ENCODE measurements at places on chromosomes 3 and 15.

GRCh38 chr3:43963208-43963607 lies 272.5 kb downstream of the ABHD5 start:
- no peak for DNase-seq

GRCh38 chr3:134904241-134904771 lies 109.2 kb downstream of the EPHB1 start:
- DNase-seq = no peak

DNA sequence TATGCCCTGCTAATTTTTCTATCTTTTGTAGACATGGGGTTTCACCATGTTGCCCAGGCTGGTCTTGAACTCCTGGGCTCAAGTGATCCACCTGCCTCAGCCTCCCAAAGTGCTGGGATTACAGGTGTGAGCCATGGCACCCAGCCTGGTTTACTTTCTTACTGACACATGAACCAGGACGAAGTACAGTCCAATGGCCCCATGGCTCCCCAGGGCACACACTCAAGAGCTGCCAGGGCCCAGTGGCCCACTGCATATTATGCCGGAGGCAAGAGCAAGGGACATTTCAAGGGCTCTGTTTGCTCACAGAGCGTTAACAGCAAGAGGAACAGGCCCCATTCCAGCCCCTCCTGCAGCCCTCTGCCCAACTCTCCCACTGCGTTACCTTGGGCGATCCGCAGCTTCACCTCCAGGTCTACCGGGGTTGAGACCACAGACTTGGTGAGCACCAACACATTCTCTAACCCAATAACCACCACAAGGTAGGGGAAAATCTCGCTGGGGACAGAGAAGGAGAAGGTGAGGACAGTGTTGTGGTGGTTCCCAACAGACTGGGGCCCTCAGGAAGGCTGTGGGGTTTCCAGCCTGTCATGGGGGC lies 42.8 kb downstream of the PTPN23 start:
- DNase-seq = no peak

- no peak for DNase-seq
Measured at GRCh38 chr3:128112357-128112968, 11.1 kb downstream of the RUVBL1 start.

GRCh38 chr15:55586808-55587207 lies 1.3 kb downstream of the PYGO1 start:
- no peak for DNase-seq

DNA sequence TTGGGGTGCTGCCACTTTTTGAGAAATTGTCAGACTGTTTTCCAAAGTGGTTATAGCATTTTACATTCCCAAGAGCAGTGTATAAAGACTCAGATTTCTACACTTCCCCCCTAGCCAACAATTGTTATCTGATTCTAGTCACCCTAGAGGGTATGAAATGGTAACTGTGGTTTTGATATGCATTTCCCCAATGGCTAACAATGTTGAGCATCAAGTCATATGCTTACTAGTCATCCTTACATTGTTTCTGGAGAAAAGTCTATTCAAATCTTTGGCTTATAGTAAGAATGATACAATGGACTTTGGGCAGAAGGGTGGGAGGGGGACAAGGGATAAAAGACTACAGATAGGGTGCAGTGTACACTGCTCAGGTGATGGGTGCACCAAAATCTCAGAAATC lies 73.3 kb downstream of the CSNK1G1 start:
- no peak for DNase-seq

- DNase-seq = no peak
Measured at GRCh38 chr15:47398594-47398993, 318.7 kb upstream of the SEMA6D start.

- DNase-seq = no peak
Measured at GRCh38 chr3:39347586-39347876, 18.0 kb downstream of the CCR8 start.

DNA sequence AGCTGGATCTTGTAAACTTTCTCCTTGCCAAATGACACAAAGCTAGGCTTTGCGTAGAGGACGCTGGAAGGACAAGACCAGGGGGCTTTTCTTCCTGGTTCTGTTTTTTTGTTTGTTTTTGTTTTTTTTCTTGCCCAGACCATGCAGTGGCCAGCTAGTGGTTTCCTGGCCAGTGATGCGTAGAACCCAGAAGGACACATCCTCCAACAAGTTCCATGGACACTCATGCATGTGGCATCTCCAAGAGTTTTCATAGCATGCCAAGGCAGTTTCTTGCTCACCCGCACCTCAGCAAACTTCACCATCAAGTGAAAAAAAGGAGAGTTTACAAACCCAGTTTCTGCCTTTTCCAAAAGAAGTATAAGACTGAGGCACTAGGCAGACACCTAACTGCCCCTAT lies 46.1 kb upstream of the TMCO5A start:
- no peak for DNase-seq

GRCh38 chr3:36991923-36992805 lies 767 bp downstream of the EPM2AIP1 start:
- peak; percentile 8 for DNase-seq

GRCh38 chr3:33057320-33058298 lies 39.3 kb downstream of the GLB1 start:
- no peak for DNase-seq

GRCh38 chr3:12817343-12817710 lies 20.8 kb downstream of the CAND2 start:
- DNase-seq = no peak

DNA sequence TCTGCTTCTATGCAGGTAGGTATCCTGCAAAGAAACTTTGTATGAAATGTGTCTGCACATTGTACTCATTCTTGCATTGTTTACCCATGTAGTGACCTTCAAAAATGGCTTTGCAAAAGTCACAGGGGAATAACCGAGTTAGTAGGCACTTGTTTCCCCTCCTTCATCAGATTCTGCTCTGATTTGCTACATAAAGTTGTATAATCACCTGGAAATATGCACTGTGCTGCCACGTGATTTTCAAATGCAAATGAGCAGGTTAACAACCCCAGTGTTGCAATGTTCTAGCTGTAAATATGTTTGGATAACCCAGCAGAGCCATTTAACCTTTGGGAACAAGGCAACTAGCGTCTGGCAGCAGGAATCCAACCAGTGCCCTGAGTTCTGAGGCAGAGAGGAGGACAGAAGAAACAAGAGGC lies at the start of gene KNG1:
TSS of gene KNG1 (plus strand) at position 321 of the 419 bp plus-strand sequence. CDS start 184 bp downstream, outside the sequence.
- no peak for DNase-seq

GRCh38 chr15:65042776-65043327 lies 2.3 kb upstream of the SLC51B start:
- DNase-seq = no peak

- DNase-seq = no peak
Measured at GRCh38 chr3:151305775-151306151, 10.9 kb downstream of the GPR87 start.

DNA sequence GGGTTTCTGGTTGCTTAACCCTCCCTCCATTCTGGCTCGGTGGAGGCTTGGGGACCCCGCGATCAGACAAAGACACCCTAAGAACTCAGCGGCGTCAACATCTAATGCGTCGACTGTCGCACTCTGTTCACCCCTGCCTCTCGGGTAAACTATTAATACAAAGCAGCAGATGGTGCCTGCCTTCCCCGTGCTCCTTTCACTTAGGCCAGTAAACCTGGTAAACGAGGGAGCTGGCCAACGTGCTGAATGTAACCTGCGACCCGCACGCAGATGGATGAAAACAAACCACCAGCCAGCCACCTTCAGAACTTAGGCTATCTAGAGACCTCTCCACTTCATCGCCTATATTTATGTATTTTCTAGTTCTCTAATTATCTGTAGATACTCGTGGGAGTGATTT lies 848 bp upstream of the CADPS start:
- DNase-seq = peak; percentile 80

- DNase-seq = no peak
Measured at GRCh38 chr3:108225221-108225620, 3.0 kb upstream of the IFT57 start.

GRCh38 chr15:74788683-74789151 lies 6.8 kb downstream of the CSK start:
- DNase-seq = peak; percentile 81

DNA sequence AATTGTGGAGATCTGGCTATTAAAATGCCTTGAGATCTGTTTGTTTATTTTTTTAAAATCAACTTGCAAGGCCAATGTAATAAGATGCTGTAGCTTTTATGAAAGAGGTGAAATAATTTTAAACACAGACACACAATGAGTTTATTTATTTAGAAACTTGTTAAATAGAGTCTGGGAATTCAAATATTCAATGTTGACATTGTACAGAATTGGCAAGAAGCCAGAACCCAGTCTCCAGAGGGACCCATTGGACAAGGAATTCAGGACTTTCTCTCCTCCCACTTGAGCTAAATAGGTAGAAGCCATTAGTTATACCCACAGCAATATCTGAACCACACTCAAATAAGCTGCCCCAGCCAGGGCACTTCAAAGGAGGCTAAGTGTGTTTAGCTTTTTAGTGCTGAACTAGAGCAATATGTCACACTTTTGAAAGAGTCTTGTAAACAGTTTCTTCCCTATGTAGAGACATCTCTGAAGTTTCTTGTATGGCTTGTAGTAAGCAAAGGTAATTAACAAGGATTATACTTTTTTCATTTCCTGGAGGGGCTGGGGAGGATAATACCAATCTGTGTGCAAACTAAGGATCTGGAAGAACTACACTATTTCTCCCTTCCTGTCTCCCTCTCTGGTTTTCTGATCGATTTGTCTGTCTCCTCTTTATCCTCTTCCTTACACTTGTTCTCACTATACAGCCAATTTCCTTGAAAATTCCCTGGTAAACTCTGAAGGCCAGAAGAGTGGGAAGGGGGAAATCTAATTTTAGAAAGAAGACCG lies 6.0 kb downstream of the MECOM start:
- DNase-seq = no peak

- no peak for DNase-seq
Measured at GRCh38 chr3:22959593-22959992, 243.5 kb upstream of the UBE2E2 start.

GRCh38 chr15:44231842-44232241 lies 36.8 kb upstream of the FRMD5 start:
- no peak for DNase-seq

GRCh38 chr3:15491143-15491542 lies 30.4 kb downstream of the COLQ start:
- no peak for DNase-seq

DNA sequence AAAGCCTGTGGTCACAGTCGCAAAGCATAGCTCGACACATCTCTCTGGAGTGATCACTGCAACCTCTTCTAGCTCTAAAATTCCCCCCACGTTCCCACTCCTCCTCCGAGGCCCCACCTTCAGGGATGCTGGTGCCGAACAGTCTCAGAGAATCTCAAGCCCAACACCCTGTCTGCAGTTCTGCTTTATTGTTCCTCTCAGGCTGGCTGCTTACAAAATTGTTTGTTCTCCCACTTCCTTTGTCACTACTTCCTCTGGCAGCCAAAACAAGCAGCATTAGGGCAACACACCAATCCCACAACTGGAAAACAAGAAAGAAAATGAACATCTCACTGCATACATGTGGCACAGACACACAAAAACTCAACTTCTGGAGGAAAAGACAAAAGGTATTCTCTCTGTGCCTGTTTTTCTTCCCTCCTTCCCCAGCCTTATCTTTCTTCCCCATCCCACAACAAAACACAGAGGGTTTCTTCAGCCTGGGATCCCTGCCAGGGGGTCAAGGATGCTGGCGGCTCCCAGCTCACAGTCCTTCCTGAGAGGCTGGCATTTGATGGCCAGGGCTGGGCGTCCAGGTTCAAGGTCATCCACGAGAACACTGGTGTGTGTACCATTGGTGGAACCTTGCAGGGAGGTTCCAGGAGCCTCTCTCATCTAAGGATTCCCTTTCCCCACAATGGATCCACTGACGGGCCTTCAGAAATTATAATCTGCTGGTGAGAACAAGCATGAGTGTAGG lies 108.4 kb downstream of the TMCO5A start:
- DNase-seq = no peak

- no peak for DNase-seq
Measured at GRCh38 chr15:96312641-96313335, 17.7 kb upstream of the NR2F2 start.

DNA sequence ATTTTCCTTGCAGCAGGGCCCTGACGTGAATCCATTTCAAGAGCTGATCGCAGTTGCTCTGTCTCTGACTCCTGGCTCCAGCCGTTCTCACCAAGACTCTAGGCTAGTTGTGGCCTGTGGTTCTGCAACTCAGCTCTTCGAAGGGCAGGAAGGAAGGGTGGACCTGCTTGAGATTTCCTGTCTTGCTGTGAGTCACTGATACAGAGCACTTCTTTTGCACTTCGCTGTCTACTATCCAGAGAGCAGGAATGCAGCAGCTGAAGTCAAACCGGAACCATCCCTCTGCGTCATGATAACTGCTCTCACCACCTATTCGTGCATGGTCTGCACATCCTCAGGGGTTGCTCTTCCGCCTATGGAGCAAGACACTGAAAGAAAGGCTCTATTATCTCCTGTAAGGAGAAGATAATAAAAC lies 59.7 kb downstream of the RAP2B start:
- peak; percentile 98 for DNase-seq

DNA sequence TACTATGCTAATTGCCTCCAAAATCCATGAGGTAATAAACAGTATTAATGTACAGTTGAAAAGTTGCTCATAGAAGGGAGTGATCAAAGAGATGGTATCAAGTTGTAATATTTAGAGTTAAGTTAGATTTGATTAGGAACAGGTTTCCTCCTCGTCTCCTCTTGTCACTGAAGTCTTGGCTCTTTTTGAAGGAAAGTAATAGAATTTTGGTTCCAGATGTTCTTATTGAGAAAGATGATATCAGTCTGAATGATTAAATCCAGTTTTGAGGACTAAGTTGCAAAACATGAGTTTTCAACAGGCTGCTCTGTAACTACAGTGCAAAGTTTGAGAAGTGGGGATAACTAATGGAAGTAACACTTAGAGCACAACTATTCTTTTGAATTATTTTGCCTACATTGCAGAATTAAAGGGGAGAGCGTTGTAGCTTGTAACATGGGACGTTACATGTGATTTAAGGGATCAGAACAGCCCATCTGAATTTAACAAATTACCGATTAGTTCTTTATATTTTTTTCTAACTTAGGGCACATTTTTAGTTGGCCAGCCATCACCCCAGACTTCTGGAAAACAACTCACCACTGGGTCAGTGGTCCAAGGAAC lies 48.3 kb downstream of the MAP6D1 start:
- no peak for DNase-seq

DNA sequence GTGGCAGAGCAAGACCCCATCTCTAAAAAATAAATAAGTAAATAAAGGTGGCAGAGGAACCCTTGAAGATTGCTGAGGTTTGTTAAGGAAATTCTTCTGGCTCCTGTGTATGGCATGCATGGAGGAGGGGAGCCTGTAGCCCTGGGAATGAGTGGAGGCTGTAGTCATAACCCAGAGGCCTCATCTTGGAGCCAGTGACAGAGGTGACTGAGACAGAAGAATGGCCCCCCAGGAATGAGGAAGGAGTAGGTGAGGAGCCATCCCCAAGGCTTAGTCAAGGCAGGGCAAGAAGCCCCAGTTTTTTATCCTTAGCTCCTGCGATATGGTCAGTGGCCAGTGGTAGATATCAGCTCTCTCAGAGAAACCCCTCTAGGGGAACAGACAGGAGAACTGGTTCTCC lies 46.5 kb downstream of the BSN start:
- no peak for DNase-seq

- DNase-seq = peak; percentile 61
Measured at GRCh38 chr3:62103531-62103930, 269.8 kb downstream of the FEZF2 start.

All from MM.1S (cell line).